ENCODE measurements at places on chromosomes 3 and 15.
A peak's percentile ranks its signal among the peaks of the same experiment; 100 is the strongest.

DNA sequence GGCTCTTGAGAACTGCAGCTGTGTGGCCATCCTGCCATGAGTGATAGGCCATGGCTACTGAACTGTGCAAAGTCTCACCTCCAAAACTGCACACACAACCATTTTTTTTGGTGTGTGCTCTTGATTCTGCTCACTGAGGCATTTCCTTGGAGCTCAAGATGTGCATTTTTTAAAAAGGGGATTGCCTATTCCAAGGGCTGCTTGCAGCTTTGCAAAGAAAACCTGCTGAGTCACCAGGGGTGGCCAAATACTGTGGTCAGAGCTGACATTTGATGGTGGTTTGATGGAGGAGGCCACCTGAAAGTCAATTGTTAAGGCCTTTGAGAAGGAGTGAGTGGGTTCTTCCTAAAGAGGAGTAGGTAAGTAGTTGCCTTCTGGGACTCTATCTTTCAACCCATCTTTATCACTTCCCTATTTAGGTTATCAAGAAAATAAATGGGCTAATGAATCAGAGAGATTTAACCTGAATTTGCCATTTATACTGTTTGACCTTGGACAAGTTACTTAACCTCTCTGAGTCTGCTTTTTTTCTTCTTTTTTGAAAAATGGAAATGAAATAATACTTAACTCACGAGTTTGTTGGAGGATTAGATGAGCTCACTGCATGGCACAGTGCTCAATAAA is 87.9 kb downstream of the CHST2 start:
- DNase-seq = peak; percentile 4

DNA sequence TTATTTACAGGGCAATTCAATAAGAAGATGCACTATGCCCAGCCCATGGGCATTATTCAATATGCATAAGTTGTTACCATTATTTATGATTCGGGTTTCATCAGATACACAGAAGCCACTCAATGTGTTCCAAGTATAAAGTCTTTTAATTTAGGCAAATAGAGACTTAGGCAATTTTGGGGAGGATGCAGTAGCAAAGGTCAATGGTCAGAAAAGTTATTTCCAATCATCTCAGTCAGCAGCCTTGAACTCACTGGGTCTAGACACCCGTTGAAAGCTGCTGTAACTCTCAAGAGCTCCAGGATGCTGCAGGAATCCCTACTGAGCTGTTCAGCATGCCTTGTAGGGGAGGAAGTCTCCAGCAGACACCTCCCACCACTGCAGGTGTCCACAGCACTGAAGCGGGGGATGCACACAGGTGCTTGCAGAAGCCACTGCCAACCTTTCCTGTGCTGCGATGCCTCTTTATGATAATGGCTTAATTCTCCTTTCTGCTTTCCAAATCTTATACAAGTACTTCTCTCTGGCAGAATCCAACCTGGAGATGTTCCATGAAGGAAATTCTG is 155.0 kb upstream of the SUCLG2 start:
- no peak for DNase-seq

DNA sequence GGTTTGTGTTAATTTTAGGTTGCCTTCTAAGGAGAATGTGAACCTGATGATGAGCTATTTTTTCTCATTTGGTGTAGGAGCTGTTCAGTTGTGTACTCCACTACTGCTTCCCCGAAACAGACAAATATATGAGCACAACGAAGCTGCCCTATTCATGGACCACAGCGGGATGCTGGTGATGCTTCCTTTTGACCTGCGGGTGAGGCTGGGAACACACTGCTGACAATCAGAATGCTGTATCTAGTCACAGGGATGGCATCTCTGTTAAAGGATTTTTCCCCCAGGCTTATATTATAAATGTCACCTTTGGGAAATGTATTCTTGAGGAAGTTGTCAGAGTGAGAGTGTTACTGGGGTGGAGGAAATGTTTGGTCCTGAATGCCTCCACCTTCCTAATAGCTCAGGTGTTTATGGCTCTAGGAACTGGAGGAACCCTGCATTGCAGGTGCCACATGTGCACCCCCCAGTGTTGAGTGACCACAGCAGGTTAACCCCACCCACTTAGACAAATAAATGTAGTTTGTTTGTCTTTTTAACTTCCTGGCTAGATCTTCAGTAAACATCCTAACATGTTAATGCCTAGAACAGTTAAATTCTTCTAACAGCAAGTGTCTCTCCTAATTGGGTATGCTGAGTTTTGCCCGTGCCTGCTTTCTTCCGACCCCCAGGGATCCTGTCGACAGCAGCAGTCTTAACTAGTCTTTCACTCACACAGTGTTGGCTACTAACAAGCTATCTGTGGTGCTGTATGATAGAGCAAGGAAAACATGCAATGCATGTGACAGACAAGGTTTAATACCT is 35.7 kb downstream of the SRP14 start:
- no peak for DNase-seq

GRCh38 chr3:150243466-150243865 is 164.6 kb upstream of the TSC22D2 start:
- DNase-seq = no peak

DNA sequence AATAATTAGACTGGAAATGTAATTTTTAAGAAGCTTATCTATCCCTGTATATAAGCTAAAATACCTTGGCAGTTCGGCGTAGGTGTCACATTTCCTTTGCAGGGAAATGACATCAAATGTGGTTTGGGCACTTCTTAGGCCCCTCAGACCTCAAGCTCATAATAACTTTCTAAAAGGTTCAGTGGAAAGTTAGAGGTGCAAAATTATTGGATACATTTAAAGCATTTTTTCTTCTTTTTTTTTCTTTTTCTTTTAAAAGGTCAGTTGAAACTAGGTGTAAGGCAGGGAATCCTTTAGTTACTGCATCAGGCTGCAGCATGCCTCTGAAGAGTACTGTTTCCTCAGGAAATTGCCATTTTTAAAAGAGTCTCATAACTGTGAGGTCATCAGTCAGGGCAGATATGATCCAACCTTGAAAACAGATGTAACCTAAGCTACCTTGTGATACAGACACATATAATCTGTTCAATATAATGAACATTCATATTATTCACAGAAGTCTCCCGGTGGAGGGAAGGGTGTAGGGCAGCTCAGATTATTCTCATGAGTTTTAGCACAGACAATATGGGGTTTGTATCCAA is 4.8 kb downstream of the SACM1L start:
- DNase-seq = no peak

- DNase-seq = no peak
Observed at GRCh38 chr3:80238606-80239005, 470.8 kb upstream of the ROBO1 start.

DNA sequence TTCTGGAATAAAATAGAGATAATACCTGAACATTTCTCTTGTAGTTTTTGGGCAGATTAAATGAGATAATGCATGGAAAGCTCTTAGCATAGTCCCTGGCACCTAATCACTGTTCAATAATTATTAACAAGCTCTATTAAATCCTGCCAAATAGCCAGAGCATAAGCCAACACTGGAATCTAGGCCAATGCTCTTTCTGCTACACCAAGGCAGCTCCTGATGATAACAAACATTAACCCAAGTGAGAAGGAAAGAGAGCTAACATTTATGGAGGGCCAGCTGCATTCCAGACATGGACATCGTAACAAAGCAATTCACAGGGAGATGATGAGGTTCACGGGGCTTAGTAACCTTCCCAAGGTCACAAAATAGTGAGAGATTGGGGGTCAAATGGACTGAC is 23.3 kb downstream of the LARP6 start:
- DNase-seq = no peak

GRCh38 chr3:185770109-185770508 is 54.7 kb downstream of the IGF2BP2 start:
- DNase-seq = no peak

GRCh38 chr3:71662056-71662455 is 63.1 kb downstream of the EIF4E3 start:
- no peak for DNase-seq

DNA sequence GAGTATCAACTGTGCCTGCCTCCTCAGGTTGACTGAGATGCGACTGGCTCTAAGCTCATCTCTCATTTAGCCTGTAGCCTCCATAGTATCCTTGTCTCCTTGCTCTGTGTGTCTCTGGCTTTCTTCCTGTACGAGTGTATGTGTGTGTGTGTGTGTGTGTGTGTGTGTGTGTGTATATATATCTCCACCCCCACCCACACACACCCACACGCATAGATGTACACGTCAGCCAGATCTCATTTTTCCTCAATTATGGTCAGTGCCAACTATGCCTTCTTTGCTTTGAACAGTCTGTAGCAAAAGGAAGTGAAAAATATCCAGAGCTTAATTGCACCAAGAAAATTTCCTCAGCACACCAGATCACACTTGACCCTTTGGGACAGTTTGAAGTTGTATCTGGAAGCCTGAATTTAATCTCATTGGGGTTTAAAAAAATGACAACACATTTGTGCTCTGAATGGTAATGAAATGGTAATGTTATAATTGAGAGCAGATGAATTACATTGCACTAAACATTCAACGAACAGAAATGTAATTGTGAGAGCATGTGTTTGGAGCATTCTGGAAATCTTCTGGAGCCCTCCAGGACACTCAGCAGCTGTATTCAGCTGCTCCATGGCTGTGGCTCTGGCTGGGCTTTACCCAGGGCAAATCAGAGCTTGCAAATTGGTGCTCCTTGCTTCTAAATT is 63.6 kb downstream of the RYR3 start:
- no peak for DNase-seq

GRCh38 chr3:11554236-11554610 is 89.5 kb downstream of the VGLL4 start:
- DNase-seq = no peak

DNA sequence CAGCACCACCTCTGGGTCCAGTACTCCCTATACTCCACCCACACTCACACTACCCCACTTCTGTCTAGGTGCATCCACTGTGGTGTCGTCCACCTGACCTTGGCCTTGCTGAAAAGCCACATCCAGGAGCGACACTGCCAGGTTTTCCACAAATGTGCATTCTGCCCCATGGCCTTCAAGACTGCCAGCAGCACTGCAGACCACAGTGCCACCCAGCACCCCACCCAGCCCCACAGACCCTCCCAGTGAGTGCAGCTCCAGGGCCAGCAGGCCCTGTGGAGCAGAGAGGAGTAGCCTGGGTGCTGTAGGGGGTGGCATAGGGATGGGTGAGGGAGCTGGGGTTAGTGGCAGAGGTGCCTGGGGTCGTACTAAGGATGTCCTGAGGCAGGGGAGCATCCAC is 19.4 kb upstream of the ALPK3 start:
- DNase-seq = no peak

- no peak for DNase-seq
Observed at GRCh38 chr15:66653852-66654251, 48.2 kb upstream of the SMAD6 start.

DNA sequence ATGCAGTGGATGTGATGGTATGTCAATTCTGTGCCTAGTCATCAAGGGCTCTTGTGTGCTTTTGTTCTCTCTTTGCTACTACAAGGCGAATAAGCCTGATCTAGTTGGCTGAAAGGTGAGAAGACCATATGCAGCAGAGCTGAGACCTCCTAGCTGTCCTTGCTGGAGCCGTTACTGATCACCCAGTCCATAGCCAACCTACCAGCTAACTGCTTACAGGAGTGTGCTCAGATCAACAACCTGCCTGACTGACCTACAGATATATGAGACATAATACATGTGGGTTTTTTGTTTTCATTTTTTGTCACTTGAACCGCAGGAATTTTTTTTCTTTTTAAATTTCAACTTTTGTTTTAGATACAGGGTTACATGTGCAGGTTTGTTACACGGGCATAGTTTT is 22.8 kb downstream of the OXSM start:
- DNase-seq = no peak

- DNase-seq = no peak
Observed at GRCh38 chr3:111734652-111735051, 124.4 kb upstream of the PHLDB2 start.

GRCh38 chr3:46930166-46930944 is 46.2 kb downstream of the CCDC12 start:
- no peak for DNase-seq

DNA sequence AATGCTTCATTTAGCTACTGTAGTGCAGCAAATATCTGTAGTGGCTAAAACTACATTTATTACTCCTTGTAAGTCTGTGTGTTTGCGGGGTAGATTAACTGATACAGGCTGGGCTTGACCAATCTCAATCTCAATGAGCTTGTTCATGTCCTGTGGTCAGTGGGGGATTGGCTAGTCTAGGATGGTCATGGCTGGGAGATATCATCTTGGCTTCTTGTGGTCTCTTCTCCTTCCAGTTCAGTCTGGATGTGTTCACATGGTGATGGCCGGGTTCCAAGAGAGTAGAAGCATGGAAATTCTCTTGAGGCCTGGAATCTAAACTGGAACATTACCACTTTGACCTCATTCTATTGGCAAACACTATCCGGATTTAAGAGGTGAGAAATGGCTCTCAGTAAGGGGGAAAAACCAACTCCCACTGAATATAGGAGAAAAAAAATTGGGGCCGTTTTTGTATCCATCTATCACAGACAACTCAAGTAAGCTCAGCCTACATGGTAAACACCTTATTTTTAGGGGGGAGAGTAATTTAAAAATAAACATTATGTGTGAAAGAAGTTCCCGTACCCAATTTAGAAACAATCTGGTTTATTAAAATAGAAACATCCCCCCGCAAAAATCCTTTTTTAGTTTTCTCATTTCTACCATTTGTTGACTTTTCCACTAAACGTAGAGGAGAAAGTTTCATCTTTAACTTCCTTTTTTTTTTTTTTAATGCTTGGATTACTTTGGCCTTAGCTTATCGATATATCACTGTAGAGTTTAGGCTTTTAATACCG is 284.9 kb upstream of the TBC1D5 start:
- DNase-seq = no peak

DNA sequence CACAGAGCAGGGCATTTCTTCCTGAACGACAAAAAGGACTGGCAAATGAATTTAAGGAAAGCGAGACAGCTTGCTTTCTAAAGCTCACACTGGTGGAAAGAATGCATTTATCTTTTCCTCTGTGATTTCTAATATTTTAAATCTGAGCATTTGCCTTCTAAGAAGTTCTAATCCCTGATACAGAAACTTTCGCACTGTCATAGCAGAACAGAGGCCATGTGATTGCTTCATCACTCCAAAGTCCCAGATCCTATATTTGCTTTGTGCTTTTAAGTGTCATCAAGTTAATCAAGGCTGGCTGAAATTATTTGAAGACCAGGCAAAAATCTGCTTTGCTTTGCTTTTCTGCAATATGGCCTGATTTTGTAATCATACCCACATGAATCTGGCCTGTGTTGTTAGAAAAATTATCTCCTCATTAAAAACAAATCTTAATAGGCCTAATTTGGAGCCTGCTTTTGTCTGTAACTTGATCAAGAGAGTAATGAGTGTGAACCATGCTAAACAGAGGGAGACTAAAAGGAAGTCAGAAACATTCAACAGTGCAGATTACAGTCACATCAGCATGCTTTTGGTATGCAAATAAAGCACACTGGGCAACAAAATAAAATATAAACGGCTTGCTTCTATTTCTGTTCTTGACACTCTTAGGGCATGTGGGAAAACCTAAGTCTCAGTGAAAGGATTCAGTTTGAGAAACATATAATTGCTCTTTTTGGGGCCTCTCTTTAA is 178.2 kb upstream of the ADAMTS9 start:
- no peak for DNase-seq

GRCh38 chr15:55513152-55513551 is 5.1 kb upstream of the DNAAF4 start:
- no peak for DNase-seq

GRCh38 chr15:97459771-97460170 is 500.7 kb upstream of the ARRDC4 start:
- no peak for DNase-seq
